ENCODE measurements at places on chromosomes 2 and 18.

GRCh38 chr2:3745920-3746319 is 42.5 kb downstream of the DCDC2C start:
- no peak for DNase-seq

- no peak for DNase-seq
These were observed 29.8 kb downstream of the RNMT start for GRCh38 chr18:13756261-13756660.

DNA sequence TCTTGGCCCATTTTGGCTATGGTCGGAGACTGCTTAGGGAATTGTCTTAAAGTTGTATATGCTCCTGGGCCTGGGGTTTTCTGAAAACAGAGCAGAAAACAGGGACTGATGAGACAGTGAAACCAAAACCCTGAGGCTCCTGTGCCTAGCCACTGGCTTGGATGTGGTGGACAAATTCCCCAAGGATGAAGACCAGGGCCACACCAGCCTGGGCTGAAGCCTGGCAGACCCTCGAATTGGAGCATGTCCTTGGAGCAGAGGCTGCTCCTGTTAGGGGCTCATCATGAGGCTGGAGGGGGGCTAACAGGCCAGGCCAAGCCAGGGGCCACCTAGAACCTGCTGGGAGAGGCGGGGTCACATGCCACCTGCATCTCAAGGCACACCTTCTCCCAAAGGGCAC is 68.1 kb downstream of the STPG4 start:
- DNase-seq = no peak

DNA sequence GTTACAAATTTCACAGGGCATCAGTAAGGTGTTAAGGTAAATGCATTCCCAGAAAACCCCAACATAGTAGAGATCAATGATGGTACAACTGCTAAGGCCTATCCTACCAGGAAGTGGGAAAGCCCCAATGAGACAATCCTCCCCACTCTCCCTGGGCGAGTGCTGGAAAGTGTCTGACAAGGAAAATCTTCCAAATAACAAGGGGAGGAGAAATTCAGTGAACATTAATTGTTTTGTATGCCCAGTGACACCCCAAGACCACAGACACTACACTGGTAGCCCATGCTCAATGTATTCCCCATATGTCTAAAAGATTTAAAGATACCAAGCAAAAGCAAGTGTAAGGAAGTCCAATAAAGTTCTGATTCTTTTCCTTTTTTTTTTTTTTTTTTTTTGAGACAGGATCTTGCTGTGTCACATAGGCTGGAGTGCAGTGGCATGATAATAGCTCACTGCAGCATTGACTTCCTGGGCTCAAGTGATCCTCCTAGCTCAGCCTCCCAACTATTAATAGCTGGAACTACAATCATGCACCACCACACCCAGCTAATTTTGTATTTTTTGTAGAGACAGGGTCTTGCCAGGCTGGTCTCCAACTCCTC is 24.7 kb downstream of the B4GALT6 start:
- DNase-seq = no peak

DNA sequence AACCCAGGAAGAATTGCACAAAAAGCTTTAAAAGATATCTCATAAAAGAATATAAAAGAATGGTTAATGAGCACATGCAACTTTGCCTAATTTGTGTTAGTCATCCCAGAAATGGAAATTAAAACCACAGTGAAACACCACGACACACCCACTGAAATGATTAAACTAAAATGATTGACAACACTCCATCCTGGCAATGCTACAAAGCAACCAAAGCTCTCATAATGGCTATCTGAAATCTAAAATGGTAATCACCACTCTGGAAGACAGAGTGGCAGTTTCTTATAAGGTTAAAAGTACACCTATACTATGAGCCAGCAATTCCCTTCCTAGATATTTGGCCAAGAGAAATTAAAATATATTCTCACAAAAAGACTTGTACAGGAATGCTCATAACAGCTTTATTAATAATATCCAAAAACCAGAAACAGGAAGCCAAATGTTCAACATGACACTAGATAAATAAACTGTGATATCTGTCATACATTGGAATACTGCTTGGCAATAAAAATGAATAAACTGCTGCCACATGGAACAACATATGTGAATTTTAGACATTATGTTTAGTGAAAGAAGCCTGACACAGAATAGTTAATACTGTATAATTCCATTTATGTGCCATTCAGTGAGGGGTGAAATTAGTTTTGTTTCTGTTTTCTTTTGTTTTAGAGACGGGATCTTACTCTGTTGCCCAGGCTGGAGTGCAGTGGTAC is 105.3 kb upstream of the BCL2L11 start:
- no peak for DNase-seq

GRCh38 chr18:8662560-8663255 is 42.6 kb upstream of the MTCL1 start:
- DNase-seq = no peak

- DNase-seq = no peak
These were observed 42.8 kb downstream of the ITSN2 start for GRCh38 chr2:24317491-24317920.

- peak; percentile 39 for DNase-seq
These were observed 117.1 kb upstream of the STPG4 start for GRCh38 chr2:47272031-47272864.

- no peak for DNase-seq
These were observed 7.8 kb downstream of the AFG3L2 start for GRCh38 chr18:12369211-12369610.

DNA sequence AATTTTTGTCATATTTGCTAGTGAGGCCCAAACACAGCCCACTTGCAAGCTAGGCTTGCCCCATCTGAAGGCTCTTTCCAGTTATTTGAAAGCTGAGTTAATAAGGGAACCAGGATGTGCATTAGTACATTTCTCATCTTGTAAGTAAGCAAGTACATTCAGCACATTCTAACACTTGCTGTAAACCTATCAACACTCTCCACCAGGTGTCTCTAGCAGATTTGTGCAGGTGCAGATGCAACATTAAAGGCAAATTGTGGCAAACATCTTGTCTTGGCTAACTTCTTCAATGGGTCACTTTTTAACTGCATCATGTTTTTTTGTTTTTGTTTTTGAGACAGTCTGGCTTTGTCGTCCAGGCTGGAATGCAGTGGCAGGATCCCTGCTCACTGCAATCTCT is 25.3 kb upstream of the MFSD6 start:
- DNase-seq = no peak

DNA sequence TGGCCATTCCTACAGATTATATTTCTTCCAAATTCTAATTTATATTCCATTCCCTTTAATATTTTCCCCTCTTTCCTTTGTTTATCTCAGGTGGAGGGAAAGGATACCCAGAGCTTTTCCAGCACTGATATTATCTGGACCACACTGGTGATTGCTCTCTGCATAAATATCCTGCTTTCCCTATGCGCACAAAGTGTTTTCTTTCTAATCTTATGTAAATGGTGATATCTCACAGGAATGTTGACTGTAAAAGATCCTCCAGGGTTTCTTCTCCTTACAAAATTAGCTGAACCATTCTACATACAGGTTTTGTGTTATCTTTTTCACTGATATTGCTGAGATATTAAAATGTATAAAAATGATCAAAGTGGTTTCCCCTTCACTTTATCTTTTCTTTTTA is 59.1 kb upstream of the GALNT13 start:
- DNase-seq = no peak

DNA sequence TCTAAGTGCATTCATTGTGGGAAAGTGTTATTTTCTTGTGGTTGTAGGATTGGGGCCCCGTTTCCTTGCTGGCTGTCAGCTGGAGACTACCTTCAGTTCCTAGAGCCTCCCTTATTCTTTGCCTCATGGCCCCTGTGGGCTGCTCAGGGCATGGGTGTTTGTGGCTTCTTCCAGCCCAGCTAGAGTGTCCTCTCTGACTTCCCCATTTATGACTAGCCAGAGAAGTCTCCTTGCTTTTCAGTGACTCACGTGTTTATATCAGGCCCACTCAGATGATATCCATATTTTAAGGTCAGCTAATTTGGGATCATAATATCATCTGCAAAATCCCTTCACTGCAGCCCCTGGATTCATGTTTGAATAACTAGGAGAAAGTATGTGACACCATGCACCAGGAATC is 62.8 kb downstream of the DTNA start:
- no peak for DNase-seq

GRCh38 chr2:125684256-125684655 is 971.7 kb upstream of the GYPC start:
- no peak for DNase-seq

- DNase-seq = no peak
These were observed 58.3 kb downstream of the PELI1 start for GRCh38 chr2:64085936-64086335.

DNA sequence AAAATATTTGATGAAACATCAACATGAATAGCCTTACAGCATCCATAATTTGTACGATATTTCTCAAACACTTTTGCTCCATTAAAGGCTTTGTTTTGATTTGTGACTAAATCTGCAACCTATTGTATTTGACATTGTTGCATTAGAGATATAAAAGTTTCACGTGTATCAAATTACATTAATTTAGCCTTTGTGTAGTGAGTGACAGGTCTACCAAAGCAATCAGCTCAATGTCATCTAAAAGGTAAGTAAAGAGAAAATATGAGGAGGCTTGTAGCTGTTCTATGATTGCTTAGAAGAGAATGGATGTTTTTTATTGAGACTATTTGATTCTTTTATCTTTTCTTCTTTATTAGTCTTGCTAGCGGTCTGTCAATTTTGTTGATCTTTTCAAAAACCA is 430.2 kb downstream of the GALR1 start:
- DNase-seq = no peak
